AG10803 (cell line): ENCODE measurements at places on chromosomes 2 and 18.
A peak's percentile ranks its signal among the peaks of the same experiment; 100 is the strongest.

- no peak for DNase-seq
Observed at GRCh38 chr18:75009878-75010277, 199.1 kb downstream of the PTGR3 start.

DNA sequence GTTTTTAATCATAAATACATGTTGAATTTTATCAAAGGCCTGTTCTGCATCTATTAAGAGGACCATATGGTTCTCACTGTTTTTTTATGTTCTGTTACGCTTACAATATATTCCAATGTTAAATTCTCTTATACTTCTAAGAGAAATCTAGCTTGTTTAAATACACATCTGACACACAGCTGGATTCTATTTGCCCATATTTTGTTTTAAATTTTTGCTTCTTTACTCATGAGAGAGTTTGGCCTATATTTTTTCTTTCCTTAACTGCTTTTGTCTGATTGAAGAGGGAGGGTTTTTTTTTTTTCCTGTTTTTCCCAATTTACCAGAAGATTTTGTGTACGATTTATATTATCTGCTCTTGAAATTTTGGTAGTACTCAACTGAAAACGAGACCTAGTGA, 34.9 kb downstream of the RNF144A start:
- peak; percentile 27 for DNase-seq

- peak; percentile 91 for DNase-seq
Observed at GRCh38 chr2:29115797-29116781, 874 bp downstream of the CLIP4 start.

DNA sequence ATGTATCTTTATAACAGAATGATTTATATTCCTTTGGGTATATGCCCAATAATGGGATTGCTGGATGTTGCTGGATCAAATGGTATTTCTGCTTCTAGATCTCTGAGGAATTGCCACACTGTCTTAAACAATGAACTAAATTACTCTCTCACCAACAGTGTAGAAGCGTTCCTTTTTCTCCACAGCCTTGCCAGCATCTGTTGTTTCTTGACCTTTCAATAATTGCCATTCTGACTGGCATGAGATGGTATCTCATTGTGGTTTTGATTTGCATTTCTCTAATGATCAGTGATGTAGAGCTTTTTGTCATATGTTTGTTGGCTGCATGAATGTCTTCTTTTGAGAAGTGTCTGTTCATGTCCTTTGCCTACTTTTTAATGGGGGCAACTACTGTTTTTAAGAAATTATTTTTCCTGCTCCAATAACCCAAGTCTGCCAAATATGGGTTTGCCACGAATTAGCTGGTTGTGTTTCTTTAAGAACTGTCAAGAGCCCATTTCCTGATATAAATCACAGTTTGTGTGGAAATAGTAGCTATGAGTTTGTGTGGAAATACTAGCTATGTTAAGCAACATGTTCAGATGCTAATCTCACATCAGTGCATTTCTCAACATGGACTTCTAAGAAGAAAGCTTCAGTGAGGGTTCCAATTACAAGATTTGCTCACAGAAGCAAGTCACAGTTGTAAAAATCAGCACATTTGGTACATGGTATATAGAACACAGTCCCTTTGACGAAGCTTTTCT, 259.4 kb downstream of the ANAPC1 start:
- peak; percentile 96 for DNase-seq

- no peak for DNase-seq
Observed at GRCh38 chr2:97662386-97662894, 1.4 kb downstream of the ACTR1B start.

DNA sequence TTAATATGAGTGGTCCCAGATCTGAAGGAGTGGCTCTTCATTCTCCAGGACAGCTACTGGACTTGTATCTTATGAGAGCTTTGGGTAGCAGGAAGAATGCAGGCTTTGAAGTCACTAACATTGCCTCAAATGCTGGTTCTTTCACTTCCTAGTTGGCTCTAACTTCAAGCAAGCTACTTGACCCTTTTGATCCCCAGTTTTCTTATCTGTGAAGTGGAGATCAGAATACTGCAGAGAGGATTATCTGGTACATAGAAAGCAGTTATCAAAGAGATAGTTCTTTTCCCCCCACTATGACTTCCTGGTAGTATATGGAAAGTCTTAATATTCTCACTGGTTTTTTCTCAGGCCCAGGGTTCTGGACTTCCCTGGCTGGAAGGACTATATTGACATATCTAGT, 3.4 kb upstream of the PLCL1 start:
- DNase-seq, result no peak

DNA sequence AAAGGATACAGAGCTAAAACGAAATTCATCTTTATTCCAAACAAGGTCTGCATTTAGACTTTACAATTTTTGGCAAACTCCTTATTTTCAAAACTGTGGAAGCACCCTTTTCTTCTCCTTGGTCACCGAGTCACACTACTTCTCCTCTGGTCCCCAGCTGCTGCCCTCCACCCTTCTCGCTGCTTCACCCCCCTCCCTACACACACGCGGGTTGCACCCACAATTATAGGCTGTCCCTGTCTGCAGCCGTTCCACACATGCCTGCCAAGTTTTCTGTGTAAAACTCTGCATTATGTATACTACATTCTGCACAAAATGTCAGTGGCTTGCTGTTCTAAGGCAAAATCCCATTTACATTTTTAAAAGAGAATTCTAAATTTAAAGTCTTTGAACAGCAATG, 63.5 kb downstream of the PTPN2 start:
- no peak for DNase-seq

DNA sequence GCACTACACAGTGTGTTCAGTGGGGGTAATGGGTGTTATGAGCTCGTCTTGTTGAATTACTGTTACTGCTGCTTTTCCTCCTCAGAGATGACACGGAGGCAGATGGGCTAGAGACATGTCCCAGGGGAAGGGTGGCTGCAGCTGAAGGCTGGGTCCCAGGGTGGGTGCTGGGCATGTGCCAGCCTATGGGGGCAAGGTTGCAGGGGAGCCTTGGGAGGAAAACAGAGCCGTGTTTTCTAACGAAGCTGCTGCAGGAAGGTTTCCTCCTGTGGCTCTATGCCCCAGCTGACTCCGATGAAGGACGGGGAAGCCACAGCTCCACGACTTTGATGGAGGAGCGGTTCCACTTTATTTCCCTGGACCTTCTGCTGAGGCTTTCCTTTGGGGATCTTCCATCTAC, 42.4 kb downstream of the ASB18 start:
- no peak for DNase-seq

DNA sequence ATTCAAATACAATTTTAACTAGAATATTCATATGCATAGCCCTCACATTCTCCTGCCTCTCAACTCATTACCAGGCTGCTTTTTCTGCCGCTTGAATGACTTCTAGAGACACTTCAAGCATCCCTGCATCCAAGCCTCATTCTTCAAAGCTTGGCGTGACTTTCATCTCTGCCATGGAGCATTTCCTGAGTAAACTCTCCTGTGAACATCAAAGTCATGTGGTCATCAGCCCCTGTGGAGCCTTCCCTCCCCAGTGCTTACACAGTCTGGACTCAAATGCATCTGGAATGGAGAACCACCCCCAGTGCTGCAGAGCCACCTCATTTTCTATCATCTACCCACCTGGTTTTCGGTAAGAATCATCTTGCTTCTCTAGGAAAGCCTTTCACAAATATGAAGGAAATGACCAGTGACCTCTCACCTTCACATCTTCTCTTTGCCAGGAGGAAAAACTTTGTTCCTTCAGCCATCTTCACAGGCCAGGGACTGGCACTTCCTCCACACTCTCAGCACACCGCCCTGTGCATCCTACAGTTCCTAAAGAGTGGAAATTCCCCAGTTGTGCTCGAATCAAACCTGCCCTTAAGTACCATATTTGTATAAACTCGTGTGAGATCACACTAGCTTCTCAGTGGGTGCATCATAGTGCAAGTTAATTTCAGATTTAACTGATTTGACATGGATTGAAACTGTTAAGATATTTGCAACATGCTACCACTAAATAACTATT, 116.4 kb downstream of the COL6A3 start:
- no peak for DNase-seq

- DNase-seq, result no peak
Observed at GRCh38 chr18:79862562-79862961, 64.8 kb downstream of the KCNG2 start.

DNA sequence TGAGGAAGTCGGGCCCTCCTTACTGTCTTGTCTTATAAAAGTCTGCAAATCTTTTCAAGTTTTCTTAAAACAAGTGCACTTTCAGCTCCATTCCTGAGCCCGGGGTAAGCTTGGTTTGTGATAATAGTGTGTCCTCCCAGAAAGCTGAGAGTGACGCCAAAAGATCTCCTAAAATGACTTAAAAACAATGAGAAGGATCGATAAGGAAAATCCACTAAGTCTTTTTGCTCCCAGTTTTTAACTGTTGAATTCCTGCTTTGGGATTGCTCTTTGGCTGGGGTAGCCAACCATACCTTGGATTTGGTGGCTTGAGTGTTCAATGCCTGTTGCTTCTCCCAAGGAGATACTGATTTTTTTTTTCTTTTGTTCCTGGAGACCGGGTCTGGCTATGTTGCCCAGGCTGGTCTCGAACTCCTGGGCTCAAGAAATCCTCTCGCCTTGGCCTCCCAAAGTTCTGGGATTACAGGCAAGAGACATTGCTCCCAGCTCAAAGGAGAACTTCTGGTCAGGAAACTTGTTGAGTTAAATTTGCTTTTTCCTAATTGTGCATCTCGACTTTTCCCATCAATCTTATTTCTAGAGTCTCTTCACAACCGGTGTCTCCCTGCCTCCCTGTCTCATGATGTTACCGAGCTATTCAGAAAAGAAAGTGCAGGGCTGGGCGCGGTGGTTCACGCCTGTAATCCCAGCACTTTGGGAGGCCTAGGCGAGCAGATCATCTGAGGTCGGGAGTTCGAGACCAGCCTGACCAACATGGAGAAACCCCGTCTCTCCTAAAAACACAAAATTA, 3.0 kb downstream of the TGIF1 start:
- peak; percentile 34 for DNase-seq

- DNase-seq, result no peak
Observed at GRCh38 chr2:148586522-148587128, 57.9 kb upstream of the EPC2 start.

GRCh38 chr2:119550856-119551255, 6.6 kb downstream of the CFAP221 start:
- DNase-seq, result no peak

DNA sequence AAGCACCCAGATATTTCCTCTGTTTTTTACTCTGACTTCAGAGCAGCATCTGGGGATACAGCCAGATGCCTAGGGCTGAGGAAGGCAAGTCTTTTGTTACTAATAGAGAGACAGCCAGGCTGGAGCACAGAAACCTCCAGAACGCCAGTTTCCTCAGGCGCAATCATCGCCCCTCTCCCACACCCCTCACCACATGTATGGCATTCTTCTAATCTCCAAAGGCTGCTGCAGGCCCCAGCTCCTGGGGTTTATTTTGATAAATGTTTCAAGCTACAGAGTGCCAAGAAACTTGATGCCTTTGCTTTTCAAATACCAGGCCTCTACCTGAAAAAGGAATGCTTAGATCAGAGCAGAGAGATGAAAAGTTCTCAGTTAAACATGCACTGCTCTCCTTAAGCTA, 283.6 kb downstream of the RBM43 start:
- DNase-seq, result no peak

DNA sequence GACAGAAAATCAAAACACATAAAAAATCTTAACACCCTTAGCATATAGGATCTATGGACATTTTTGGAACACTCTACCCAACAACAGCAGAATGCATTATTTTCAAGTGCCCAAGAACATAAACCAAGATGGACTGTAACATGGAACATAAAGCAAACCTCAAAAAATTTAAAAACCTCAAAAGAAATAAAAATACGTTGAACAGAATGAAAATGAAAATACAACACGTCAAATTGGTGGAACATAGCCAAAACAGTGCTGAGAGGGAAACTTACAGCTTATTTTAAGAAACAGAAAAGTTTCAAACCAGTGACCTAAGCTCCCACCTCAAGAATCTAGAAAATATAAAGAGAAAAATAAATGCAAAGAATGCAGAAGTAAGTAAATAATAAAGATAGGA, 58.3 kb upstream of the BCL2L11 start:
- no peak for DNase-seq

DNA sequence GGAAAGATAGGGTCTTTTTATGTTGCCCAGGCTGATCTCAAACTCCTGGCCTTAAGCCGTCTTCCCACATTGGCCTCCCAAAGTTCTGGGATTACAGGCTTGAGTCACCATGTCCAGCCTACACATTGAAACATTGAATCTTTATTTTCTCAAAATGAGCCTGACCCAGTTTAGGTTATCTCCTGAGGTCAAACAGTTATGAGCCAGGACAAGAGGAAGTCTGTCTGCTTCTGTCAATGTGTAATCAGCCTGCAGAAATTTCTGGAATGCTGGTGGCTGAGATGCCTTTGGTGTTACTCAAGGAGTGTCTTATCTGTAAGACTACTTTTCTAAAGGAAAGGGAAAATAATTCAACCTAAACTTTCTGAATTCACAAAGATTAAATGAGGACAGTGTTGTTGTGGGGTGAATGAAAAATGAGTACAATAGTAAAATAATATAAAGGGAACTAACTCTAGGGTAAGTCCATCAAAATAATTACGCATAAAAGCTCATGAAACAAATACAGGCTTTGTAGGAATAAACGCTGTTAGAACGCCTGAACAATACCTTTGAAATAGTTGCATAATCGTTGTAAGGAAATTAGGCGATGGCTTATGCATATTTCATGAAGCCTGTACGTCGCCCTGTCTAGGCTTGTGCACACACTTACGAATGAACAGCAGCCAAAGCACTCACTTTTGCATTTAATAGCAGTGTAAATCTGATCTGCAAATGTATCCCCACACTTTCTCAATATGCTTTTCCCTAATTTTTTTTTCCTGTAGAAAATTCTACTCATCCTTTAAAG, 260.8 kb downstream of the RDH14 start:
- DNase-seq, result peak; percentile 82

DNA sequence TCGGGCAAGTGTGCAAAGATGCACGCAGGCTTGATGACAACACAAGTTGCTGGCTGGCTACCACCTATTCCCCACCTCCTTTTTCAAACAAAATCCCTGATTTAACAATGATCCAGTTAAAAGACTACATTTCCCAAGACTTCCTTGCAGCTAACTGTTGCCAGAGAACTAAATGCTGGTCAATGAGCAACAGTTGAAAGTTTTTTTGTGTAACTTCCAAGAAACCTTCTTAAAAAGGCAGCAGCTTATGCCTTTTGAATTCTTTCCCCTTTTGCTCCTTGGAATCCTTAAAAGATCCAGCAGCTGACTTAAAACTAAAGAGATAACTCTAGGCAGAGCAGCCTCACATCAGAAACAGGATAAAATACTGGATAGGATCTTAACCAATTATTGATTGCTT, 38.5 kb downstream of the NPHP1 start:
- peak; percentile 46 for DNase-seq

DNA sequence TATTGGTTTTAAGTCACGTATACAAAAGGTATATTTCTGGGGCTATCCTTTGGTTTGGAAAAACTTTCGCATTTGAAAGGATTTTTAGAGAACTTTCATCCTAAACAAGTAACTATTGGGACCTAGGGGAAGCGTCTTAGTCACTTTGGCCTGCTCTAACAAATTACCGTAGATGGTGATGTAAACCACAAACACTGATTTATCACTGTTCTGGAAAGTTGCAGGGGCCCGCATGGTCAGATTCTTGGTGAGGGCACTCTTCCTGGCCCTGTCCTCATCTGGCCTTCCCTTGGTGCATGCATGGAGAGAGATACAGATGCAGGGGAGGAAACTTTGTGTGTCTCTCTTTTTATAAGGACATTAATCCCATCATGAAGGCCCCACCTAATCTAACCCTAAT, 49.1 kb upstream of the ANKRD62 start:
- no peak for DNase-seq

GRCh38 chr18:28541276-28541930, 364.5 kb upstream of the CDH2 start:
- no peak for DNase-seq
